ENCODE measurements at places on chromosomes 5 and 9. TPM values are rescaled to one million over a fixed set of nuclear protein-coding genes. Genes with fewer than 3 reads are reported as not detected.

The PRLR gene
- 0.16 TPM for total RNA-seq

The LMBRD2 gene
- 14.2 TPM for total RNA-seq

The UBE2R2 gene
- total RNA-seq: 26.5 TPM

The FOXD4L6 gene
- total RNA-seq: not detected

The TIMD4 gene
- total RNA-seq: 0.67 TPM

The THOC3 gene
- 21.1 TPM for total RNA-seq

The CCDC192 gene
- 0.94 TPM for total RNA-seq

The CDC14B gene
- 21.8 TPM for total RNA-seq

The NOTCH1 gene
- 48.6 TPM for total RNA-seq

The PDE6A gene
- total RNA-seq: not detected

The KIF4B gene
- total RNA-seq: 0.08 TPM

The PPP1R26 gene
- total RNA-seq: 10.9 TPM

The CFAP77 gene
- not detected for total RNA-seq

The ORM2 gene
- not detected for total RNA-seq

The PCDHGA12 gene
- 15.4 TPM for total RNA-seq

The LCN10 gene
- 3.9 TPM for total RNA-seq

The SHISAL2B gene
- not detected for total RNA-seq

The GFI1B gene
- total RNA-seq: not detected

The PCDHB2 gene
- 1.4 TPM for total RNA-seq

The HTR4 gene
- not detected for total RNA-seq

The SHC3 gene
- total RNA-seq: 4.8 TPM

The ACSL6 gene
- total RNA-seq: 1.3 TPM

The VAV2 gene
- total RNA-seq: 8.4 TPM

The BTNL3 gene
- not detected for total RNA-seq

The APBA1 gene
- 4.7 TPM for total RNA-seq

The GDNF gene
- total RNA-seq: 4.7 TPM

The FOXE1 gene
- not detected for total RNA-seq

The STC2 gene
- total RNA-seq: 34.1 TPM

The TICAM2 gene
- total RNA-seq: 4.7 TPM

The RAI14 gene
- 94.1 TPM for total RNA-seq

The OR1Q1 gene
- total RNA-seq: not detected

The NTRK2 gene
- total RNA-seq: 2.6 TPM

The DMRT3 gene
- total RNA-seq: not detected

The RGS3 gene
- total RNA-seq: 43.9 TPM

The ANKRD34B gene
- not detected for total RNA-seq

The RARS1 gene
- total RNA-seq: 51.3 TPM

The LRRTM2 gene
- total RNA-seq: under 0.01 TPM

The LCN15 gene
- total RNA-seq: not detected

The NLN gene
- total RNA-seq: 11.5 TPM

All from gastroesophageal sphincter (tissue), 4 donors.